Sigmoid colon (tissue), 7 donors: ENCODE measurements at places on chromosomes 3 and 15. TPM values are rescaled to one million over a fixed set of nuclear protein-coding genes. Genes with fewer than 3 reads are reported as not detected.

- no peak for DNase-seq
Observed at GRCh38 chr3:81837071-81837593, 75.7 kb upstream of the GBE1 start.

DNA sequence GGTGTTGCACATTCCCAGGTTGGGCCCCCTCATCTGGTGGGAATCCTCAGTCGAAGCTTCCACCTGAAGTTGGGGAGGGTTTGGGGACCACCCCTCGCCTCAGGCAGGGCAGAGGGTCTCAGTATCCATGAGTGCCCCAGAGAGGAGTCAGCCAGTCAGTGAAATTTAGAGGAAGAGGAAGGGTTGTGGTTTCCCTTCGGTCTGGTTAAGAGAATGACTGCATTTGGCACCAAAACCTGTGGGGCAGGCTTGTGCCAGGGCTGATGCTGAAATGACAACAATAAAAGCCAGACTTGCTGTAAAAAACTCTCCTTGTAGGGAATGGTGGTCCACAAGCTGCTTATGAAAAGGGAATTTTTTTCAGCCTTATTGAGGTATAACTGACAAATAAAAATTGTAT is 22.6 kb downstream of the LMCD1 start:
- DNase-seq, result no peak

DNA sequence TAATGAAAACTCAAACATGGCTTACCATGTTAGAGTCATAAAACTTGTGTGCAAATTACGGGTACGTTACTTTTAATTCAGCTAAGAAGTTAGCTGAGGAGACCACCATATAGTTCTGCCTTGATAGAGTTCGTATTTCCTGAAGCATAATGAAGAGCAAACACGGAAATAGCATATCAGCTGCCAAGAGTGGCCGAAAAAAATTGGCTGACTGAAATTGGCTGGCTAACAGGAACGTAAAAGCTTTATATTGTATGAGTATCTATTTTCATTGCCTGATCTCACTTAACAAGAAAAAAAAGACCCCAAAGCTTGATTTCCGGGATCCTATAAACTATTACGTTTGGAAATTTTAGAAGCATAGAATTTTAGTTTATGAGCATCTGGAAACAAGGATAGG is 1222.9 kb downstream of the ZPLD1 start:
- DNase-seq, result no peak

- DNase-seq, result no peak
Observed at GRCh38 chr3:41276191-41276590, 76.9 kb downstream of the CTNNB1 start.

GRCh38 chr15:67784856-67785430 is 40.4 kb upstream of the SKOR1 start:
- DNase-seq, result no peak

DNA sequence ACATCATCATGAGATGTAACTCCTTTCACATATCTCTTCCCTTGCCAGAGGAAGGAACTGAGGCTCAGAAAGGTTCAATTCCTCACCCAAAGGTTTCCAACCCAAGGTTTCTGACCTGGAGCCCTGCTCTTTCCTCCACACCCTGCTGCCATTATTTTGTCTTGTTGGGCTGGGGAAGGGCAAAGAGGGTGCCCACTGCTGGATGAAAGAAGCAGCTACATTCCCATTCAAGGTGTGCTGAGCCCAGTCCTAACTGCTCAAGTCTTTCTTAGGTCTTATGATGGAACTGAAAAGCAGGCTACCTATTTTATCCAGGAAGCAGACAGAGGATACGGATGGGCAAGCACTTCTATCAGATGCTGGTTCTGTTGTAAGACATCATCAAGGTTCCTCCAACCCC is 258.0 kb upstream of the CTDSPL start:
- no peak for DNase-seq

GRCh38 chr15:48806151-48806550 is 4.7 kb downstream of the CEP152 start:
- no peak for DNase-seq

GRCh38 chr3:120801484-120801883 is 58.9 kb downstream of the GTF2E1 start:
- no peak for DNase-seq

- DNase-seq, result no peak
Observed at GRCh38 chr3:173659972-173660371, 262.4 kb downstream of the NLGN1 start.

DNA sequence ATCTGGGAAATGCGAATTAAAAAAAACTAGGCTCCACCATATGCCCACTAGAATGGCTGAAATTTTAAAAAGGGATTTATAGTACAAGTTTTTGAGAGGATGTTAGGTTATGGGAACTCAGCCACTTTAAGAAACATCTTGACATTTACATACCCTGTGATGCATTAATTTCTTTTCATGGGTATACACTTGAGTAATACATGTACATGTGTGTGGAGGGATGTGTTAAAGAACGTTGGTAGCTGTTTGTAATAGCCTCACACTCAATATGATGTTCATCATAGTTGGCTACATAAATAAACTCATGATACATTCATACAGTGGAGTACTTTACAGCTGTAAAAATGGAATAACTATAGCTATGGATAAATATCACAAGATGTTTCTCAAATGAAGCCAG is 40.9 kb downstream of the MEF2A start:
- DNase-seq, result no peak

- no peak for DNase-seq
Observed at GRCh38 chr3:45131201-45131600, 15.0 kb downstream of the CDCP1 start.

DNA sequence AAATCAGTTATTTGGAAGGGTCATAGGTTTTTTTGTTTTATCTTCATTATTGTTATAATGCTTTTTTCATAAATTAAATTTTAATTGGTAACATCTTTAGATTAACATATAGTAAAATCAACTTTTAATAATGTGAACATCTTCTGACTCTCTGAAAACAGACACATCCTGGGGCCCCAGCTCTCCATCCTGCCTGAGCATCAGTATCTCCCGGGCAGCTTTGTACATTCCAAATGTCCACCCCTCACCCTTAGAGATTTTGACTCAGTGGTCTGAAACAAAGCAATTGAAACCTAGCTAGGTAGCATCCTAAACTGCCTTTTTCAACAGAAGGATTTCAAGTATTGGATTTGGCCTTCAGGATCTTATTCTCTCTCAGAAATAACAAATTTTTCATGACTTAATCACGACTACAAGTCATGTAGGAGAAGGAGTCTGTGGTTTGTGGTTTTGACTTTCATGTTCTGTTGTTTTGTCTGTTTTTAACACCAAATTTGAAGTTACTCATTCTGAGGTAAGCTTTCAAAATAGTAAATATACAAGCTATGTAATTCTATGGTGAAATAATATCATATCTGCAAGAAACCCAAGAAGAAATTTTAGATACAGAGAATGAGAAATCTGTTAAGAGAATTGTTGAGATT is 147.3 kb upstream of the UBE2E2 start:
- DNase-seq, result no peak

DNA sequence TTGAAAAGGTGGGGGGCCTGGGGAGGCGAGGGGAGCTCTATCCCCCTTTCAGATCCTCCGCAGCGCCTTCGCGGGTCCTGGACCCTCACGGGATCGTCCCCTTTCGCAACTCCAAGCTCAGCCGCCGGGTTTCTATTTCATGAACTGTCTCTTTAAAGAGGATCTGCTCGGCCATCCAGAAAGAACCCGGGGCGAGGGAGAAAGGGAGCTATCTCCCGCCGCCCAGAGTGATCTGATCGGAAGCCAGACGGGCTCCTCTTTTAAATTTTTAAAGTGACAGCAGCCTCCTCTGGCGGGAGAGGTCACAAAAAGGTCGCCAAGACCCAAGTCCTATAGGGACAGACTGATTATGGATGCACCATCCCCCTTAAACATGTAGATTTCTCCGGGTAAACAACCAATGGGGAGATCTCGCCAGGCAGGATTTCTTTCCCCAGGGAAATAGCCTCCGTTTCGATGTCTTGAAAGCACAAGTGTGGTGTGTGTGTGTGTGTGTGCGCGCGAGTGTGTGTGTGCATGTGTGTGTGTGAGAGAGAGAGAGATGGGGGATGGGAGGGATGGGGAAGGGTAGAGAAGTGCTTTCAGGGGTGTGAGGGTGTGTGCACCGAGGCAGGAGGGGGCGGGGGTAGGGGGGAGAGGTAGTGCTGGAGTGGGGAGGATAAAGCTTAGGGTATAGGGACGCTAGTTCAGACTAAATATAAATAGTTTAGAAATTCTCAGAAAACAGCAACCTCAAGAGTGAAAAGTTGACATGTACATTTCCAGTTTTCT is 516.1 kb downstream of the MECOM start:
- peak; percentile 63 for DNase-seq

DNA sequence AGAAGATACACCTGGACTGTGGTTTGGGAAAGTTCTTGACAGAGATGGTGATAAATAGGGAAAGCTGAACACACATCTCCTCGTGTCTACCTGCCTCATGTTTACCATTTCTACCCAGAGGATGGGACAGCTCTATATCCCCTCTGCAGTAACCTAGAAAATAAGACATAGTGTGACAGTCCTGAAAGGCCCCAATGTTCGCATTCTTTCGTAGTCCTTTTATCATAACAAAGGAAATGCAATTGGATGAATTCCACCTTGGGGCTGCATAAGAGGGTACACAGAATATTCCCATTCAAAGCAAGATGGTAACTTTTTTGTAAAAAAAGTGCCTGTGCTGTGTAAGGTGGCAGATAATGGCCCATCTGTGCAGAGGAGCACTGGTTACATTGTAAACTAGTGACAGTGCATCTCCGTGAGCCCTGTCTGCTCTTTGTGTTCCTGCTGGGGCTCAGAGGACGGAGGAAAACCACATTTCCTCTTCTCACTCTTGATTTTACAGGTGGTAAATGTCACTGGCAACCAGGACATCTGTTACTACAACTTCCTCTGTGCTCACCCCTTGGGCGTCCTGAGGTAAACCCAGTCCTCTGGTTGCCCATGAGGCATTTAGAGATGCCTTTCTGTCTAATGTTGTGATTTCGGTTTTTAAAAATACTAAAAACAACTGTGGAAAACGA is 74.3 kb downstream of the SIDT1 start:
- DNase-seq, result no peak

DNA sequence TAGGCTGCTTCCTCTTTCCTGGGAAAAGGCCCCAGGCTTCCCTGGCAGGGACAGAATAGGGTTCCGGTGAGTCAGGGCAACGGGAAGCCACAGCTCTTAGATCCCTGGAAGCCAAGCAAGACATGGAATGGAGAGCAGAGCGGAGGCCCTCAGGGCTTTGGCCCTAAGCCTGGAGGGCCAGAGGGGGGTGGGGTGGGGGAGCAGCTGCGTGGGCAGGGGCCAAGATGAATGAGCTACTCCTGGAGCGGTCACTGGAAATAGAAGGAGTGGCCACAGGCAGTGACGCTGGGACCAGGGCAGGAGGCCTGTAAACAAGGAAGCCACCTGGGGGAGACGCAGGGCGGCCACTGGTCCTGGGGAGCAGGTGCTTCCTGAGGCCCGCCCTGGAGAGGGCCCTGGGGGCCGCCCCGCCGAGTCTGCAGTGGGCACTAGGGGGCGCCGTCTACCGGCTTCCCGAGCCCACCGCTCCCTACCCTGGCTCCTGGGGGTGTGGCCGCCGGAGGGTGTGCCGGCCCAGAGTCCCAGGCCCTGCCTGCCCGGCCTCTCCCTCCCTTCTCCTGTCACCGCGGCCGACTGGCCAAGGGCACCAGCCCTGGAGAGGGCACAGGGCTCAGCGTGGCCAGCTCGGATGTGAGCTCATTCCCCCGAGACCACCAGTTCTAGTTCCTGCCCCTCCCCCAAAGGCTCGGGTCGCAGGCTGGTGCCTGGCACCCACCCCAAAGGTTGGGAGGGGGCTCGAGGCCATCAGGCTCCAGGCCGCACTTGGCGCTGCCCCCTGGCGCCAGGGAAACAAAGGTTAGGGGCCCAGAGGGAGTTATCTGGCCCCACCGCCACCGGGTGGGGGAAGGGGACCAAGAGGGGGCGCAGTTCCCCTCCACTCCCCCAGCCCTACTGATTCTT is 12.1 kb downstream of the VPS18 start:
- peak; percentile 94 for DNase-seq

- DNase-seq, result no peak
Observed at GRCh38 chr3:128143496-128143895, 9.8 kb upstream of the EEFSEC start.

DNA sequence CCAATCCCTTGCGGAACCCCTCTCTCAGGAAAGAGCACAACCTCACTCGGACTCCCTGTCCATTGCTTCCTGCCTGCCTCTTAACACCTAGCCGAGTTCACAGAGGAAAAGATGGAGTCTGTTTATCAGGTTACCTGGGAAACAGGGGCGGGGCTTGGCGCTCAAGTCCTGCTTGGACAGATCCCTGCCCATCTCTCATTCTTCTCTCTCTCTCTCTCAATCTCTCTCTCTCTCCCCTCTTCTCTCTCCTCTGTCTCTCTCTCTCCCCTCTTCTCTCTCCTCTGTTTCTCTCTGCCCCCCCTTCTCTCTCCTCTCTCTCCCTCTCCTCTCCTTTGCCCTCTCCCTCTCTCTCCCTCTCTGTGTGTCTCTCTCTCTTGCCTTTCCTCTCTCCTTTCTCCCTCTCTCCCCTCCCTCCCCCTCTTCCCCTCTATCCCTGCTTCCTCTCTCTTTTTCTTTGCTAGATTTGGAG is at the start of gene EFHB:
Gene EFHB (minus strand): TSS at position 120 of the 469 bp plus-strand sequence. CDS start 199 bp downstream, outside the sequence.
- DNase-seq, result no peak

- DNase-seq, result no peak
Observed at GRCh38 chr3:109114746-109115145, 3.2 kb downstream of the MORC1 start.

DNA sequence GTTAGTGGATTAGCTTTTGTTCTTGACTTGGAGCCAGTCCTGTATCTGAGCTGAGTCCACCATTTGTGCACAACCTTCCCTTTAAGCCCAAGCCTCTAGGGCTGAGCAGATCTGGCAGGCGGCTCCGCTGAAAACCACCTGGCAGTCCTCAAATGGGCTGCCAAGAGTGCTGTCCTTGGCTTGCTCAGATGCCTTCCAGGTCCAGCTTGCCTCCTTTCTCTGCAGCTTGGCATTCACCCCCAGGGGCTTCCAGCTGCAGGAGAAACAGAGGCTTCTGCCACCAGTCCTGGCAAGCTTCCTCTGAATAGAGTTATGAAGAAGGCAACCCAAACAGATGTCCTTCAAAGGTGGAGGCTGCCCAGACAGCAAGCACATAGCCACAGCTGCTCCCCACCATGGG is 96.7 kb downstream of the LRTM1 start:
- DNase-seq, result no peak

DNA sequence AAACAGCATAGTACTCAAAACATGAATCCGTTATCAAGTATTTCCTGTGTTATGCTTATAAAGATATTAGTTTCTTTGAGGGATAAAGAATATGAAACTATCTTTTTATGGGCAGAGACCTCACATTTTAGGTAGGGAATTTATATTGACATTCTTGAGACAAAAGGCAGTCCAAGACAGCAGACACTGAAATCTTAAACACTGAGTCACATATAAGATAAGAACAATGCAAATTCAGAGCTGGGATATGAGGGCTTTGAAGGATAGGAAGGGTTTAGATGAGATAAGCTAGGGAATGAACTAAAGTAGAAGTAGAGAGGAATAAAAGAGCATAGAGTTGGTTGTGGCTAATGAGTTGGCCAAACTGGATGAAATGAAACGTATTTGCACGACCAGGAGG is 58.4 kb downstream of the ASTE1 start:
- no peak for DNase-seq

GRCh38 chr15:85750319-85751290 is 44.1 kb downstream of the KLHL25 start:
- peak; percentile 90 for DNase-seq

EPHB1 gene
- total RNA-seq, result 16.4 TPM

CCR1 gene
- total RNA-seq, result 2.2 TPM

LYZL4 gene
- not detected for total RNA-seq

U2SURP gene
- total RNA-seq, result 67.8 TPM

ICE2 gene
- 40.3 TPM for total RNA-seq

CLK3 gene
- 124 TPM for total RNA-seq

DUOXA2 gene
- not detected for total RNA-seq

CEP19 gene
- 1.8 TPM for total RNA-seq

PSTPIP1 gene
- total RNA-seq, result 7.4 TPM
